Bronchial smooth muscle cell (primary cell): ENCODE measurements at places on chromosomes 4 and X. TPM values are rescaled to one million over a fixed set of nuclear protein-coding genes. Genes with fewer than 3 reads are reported as not detected.

Gene LRCH2
- 4.6 and 7.6 TPM in 2 replicates for total RNA-seq

Gene FRG2
- total RNA-seq, result not detected in 2 replicates

Gene KLHL34
- not detected in 2 replicates for total RNA-seq

Gene VEGFC
- total RNA-seq, result 13.4 and 20.4 TPM in 2 replicates

Gene GPR173
- total RNA-seq, result 1.5 and 1.9 TPM in 2 replicates

Gene FABP2
- total RNA-seq, result not detected in 2 replicates

Gene SLC49A3
- total RNA-seq, result 5.2 and 6.7 TPM in 2 replicates

Gene SCOC
- total RNA-seq, result 16.8 and 44.4 TPM in 2 replicates
